ENCODE measurements at places on chromosomes 1 and 21.

- no peak for DNase-seq
These were observed 353.5 kb upstream of the B3GALT2 start for GRCh38 chr1:193539731-193540459.

- DNase-seq, result no peak
These were observed 17.4 kb upstream of the GNG12 start for GRCh38 chr1:67850611-67851075.

- DNase-seq, result no peak
These were observed 36.1 kb upstream of the RGS1 start for GRCh38 chr1:192539297-192540092.

GRCh38 chr1:172185211-172185610 is 235.3 kb upstream of the C1orf105 start:
- DNase-seq, result peak; percentile 13

DNA sequence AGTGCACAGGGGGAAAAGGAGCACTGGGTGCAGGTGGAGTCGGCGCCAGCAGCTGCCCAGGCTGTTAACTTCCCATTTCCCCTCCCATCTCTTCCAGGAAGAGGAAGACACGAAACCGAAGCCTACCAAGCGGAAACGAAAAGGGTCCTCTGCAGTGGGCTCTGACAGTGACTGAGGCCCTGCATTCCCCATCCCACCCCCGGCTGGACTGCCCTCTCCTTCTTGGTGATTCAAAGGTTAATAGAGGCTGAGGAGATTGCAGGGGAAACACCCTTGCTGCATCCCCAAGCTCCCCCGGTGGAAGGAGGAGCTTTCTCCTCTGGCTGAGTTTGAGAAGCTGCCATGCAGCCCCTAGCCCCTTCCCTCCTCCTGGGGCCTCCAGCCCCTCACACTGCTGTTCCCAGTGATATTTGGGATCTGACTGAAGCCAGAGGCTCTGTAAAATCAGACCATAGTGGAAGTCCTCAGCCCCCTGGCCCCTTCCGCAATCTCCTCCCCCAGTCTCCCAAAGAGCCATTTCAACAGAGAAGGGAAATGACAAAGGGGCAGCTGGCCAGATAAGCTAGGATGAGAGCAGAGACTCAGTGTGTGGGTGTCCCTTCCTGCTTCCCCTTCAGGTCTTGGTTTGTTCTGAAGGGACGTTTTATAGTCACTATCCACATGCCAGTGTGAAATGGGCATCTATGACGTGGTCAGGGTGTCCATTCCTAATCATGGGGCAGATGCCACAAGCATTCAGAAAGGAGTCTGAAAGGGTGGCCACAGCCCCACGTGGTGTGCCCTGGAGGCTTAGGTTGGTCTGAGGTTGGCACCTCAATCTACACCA is 1.9 kb upstream of the SLC27A3 start:
- DNase-seq, result no peak

DNA sequence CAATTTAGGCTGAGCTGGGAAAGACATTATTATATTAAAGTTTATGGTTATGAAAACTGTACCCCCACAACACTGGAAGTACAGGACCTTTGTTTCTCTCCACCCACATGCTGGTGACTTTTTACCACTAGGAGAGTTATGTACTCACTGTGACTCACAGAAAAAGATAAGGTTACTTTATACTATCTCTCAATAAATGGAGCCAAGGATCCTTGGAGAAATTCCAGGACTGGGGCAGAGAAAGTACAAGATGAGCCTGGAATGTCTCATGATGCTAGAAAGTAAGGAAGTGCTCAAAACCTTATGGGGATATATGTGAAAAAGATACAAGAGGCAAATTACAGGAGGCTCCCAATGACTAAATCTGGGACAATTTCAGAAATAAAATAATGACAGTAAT is 63.9 kb upstream of the C1orf105 start:
- no peak for DNase-seq

DNA sequence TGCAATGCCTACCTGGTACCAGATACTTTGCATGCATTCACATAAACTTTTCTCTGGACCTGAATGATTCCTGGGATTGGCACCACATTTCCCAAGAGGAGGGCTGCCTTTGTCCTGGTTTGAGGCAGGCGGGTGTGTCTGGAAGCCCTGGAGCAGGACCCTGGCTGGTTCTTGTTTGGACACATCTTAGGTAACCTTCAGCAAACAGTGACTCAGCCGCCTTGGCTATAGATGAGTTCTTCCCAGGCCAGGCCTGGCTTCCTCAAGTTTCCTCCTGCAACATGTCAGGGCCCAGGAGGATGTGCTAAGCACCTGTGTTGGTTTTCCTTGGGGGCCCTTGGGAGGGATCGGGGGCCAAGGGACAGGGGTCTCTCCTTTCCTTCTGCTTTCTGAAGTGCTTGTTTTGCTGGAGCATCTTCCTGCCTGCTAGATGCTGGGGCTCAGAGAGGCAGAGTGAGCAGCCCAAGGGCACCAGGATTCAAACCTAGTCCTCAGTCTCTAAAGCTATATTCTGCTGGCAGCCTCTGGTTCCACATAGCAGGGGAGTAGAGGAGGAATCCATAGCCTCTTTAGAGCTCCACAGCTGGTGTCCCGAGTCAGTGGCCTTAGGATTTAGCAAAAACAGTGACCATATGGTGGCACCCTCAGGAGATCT is 38.2 kb downstream of the PAX7 start:
- DNase-seq, result no peak

DNA sequence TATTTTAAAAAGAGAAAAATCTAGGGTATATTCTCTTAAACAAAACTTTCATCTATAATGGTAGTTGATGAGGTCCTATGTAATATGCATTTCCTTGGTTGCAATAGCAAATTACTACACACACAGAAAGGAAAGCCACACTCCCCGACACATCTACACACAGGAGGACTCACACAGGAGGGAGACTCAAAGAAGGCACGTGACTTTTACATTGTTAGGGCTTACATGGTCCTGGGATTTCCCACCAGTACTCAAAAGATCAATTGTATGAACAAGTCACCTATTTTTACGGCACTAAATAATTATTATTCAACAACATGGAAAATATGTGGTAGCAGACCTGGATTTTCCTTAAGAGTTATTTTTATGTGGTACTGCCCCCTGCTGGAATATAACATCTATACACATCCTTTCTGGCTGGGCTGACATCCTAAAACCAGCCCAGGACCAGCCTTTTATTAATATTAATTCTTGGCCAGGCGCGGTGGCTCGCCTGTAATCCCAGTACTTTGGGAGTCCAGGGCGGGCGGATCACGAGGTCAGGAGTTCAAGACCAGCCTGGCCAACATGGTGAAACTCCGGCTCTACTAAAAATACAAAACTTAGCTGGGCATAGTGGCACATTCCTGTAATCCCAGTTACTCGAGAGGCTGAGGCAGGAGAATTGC is 33.9 kb upstream of the LGALS8 start:
- DNase-seq, result peak; percentile 64

DNA sequence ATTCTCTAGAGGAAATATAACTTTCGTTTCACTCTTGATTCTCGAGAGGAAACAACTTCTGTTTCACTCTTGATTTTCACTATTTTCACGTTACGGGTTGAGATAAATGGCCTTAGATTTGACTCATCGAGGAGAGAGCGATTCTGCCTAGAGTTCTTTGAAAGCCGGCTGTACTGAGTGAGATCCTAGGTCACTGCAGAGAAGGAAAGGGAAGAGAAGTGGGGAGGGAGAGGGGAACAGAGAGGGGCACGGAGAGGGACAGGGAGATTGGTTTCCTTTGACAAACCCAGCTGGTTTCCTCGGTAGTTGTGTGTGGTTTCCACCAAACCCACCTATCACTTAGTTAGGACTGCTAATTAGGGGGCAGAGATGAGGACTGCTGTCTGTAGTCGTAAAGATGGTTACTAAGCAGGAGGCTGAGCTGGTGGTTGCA is 21.6 kb upstream of the GPR137B start:
- DNase-seq, result peak; percentile 52

- DNase-seq, result no peak
These were observed 113.3 kb downstream of the KIAA0319L start for GRCh38 chr1:35443768-35444518.

- DNase-seq, result peak; percentile 6
These were observed 3.1 kb downstream of the TMEM125 start for GRCh38 chr1:43272576-43273571.

DNA sequence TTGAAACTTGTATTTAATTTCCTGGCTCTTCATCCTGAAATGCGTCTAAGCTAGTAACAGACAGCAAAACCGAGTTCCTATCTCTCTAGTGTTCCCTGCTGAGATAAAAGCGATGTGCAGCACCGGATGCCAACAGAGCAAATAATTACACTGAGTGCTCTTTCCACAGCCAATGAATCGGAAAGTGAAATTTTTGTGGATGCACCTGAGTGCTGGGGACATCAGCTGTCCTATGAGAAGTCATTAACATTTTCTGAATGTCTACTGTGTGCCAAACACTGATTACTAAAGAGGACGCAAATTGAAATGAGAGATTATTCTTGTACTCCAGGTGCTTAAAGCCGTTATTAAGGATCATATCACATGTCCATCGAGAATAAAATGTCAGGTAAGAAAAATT is 278.0 kb downstream of the RGS7 start:
- no peak for DNase-seq

GRCh38 chr21:41836166-41837015 is 42.8 kb downstream of the PRDM15 start:
- no peak for DNase-seq

DNA sequence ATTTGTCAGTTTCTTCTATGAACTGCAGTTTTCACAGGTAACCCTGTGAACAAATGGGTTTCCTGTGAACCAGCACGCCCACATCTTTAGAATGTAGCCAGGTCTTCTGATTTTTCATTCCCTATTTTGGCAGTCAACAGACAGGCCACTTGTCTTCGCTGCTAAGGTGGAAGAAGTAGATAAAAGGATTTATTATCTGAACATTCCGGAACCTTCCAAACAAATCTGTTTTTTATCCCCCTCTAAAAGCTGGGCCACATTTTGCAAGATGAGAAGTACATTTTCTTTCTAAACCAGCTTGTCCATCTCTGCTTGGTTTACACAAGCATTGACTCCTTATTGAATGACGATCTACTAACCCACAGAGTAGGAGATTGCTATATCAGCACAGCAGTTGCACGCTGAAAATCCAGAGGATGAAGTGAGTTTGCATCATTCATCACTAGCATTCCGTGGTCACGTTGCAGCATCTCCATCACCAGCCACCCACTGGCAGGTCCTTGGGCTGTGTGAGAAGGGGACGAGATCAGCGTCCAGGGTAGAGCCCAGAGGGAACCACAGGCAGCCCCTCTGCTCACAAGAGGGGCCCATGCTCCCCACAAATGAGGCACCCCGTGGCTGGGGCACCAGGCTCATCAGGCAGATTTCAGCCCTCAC is 83.5 kb downstream of the TOMM20 start:
- DNase-seq, result no peak

- DNase-seq, result no peak
These were observed 16.0 kb downstream of the MIIP start for GRCh38 chr1:12035312-12035711.

GRCh38 chr1:102899935-102900334 is 208.4 kb downstream of the COL11A1 start:
- DNase-seq, result no peak

GRCh38 chr1:178541829-178542553 is 29.1 kb downstream of the TEX35 start:
- DNase-seq, result peak; percentile 72

- no peak for DNase-seq
These were observed 149.5 kb upstream of the BACE2 start for GRCh38 chr21:41018431-41018830.

DNA sequence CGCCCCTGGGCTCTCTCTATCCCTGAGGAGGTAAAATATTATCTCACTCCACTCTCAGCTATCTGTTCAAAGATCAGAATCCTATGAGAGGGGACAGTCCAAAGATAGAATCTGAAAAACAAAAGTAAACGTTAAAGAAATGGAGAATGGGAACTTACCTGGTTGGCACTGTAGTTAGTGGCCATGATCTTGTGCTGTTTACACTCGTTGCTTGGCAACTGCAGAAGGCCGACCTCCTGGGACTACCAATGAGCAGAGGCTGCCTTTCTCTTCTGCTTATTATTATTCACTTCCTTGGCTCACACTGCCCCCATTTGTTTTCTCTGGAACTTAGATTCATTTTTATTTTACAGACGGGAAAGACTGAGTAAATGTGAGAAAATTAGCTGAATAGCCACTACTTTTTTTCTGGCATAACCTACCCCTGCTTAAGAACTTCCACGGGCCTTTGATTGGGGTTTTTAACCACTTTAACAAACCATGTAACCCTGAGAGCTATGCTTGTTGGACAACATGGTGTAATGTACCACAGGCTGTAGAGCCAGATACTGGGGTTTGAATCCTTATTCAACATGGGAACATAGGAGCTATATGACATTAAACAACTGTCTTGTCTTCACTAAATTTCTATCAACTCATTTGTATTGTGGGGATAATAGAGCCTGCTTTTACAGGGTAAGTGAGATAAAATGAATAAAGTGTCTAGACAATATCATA is at the start of gene CFAP126:
TSS of gene CFAP126 (minus strand) at position 193 of the 717 bp plus-strand sequence. CDS start at position 185, 8 bp downstream.
- peak; percentile 82 for DNase-seq

Data from GM10248 (cell line).